Endothelial cell of umbilical vein (primary cell): ENCODE measurements at places on chromosomes 13 and 19. TPM values are rescaled to one million over a fixed set of nuclear protein-coding genes. Genes with fewer than 3 reads are reported as not detected.

- no peak overlapping the region for H3K27ac ChIP-seq
- DNase-seq, result no peak
- H3K27me3 ChIP-seq, result no peaks in the 10 kb centered on the region
- no peaks in the 10 kb centered on the region for H3K4me1 ChIP-seq
- H3K4me3 ChIP-seq, result no peak overlapping the region
- no peaks in the 10 kb centered on the region for H3K36me3 ChIP-seq
Measured at GRCh38 chr13:26343816-26344215, 89.9 kb downstream of the CDK8 start.

FBXO46 gene
- 18.3 and 21.2 TPM in 2 replicates for total RNA-seq

DNA sequence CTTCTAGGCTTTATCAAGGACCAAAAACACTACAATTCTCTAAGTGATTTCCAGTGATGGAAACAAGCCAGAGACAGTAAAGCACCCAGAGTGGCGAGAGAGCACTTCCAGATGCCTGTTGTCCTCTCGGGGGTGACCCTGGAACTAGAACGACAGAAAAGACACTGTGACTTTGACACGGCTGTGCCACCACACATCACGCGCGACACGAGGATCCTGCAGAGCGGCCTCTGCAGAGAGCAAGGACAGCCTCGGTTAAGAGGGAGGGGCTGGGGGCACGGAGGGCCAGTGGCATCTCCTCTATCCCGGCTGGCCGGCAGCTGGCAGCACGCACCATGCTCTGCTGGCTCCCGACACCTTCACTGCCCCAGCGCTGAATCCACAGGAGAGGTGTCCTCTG is 42.3 kb downstream of the SUGP2 start:
- peaks cover 15% of the 10 kb centered on the region for H3K36me3 ChIP-seq
- no peak overlapping the region for H3K27ac ChIP-seq
- no peak for DNase-seq
- no peaks in the 10 kb centered on the region for H3K27me3 ChIP-seq
- peaks cover 5% of the 10 kb centered on the region for H3K4me1 ChIP-seq

DNA sequence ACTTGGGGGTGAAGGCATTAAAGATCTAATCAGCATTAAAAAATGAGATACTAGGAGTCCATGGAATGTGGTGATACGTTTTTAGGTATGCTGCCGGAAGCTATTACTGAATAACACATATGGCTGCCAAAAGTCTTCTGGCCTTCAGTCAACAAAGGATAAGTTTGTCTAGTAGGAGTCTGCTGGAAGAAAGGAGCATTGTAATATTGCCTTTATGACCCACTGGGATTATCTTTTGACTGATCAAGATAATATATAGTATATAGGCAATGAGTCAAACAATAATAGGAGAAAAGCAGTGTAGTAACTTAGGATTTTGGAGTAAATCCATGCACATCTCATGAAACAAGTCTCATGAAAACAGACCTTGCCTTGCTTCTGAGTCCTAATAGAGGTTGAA is 295.4 kb downstream of the SLITRK6 start:
- no peak overlapping the region for H3K4me3 ChIP-seq
- H3K27ac ChIP-seq, result no peak overlapping the region
- no peaks in the 10 kb centered on the region for H3K27me3 ChIP-seq
- no peaks in the 10 kb centered on the region for H3K4me1 ChIP-seq

RB1 gene
- 34.8 and 41.2 TPM in 2 replicates for total RNA-seq

FFAR3 gene
- total RNA-seq, result not detected in 2 replicates

DNA sequence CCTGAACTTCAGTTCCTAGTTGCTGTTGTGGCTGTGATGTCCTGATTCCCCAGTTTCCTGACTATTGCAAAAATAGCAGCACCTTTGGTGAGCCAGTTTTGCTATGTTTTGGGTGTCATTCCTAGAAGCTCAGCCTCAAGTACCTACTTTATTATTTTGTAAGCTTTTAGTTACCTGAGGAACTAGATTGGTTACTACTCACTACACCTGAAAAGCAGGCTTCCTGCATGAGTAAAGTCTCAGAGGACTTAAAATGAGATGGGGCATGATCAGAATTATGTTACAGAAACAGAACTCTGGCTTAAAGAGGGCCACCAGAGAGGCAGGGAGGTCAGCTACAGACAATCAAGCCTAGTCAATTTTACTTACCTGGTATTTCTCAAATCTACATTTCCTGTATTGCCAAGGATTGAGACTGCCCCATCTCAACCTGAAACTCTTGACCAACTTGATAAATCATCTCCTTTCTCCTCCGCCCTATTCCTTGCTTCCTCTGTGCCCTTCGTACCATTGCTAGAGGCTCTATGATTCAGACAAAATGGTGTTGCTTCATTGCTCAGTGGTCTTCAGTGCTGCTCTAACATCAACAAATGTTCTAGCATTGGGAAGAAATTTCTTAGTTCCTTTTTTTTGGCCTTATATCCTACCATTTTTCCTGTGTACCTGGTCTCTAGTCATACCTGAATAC is 58.9 kb downstream of the RAP2A start:
- H3K4me1 ChIP-seq, result peaks cover 3% of the 10 kb centered on the region
- H3K27ac ChIP-seq, result no peak overlapping the region
- DNase-seq, result no peak
- H3K36me3 ChIP-seq, result no peaks in the 10 kb centered on the region
- H3K27me3 ChIP-seq, result no peaks in the 10 kb centered on the region

DNA sequence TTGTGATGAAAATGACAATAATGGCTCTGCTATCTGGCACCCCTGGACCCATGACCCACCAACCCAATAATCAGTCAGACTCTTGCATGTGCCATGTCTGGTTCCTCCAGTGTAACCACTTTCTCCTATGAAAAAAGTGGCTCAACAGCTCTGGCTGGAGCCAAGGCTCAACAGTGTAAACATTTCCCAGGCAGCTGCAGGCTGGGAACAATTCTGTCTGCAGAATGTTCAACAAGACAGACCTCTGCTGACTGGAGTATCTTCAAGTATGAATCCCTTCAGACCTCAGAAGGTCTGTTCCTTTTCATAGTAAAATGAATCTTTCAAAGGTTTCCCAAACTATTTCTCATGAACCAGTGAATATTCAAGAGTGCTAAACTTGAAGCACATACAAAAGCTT is 410.1 kb upstream of the HTR2A start:
- H3K4me1 ChIP-seq, result no peaks in the 10 kb centered on the region
- H3K27me3 ChIP-seq, result no peaks in the 10 kb centered on the region
- H3K36me3 ChIP-seq, result no peaks in the 10 kb centered on the region
- H3K27ac ChIP-seq, result no peak overlapping the region

DNA sequence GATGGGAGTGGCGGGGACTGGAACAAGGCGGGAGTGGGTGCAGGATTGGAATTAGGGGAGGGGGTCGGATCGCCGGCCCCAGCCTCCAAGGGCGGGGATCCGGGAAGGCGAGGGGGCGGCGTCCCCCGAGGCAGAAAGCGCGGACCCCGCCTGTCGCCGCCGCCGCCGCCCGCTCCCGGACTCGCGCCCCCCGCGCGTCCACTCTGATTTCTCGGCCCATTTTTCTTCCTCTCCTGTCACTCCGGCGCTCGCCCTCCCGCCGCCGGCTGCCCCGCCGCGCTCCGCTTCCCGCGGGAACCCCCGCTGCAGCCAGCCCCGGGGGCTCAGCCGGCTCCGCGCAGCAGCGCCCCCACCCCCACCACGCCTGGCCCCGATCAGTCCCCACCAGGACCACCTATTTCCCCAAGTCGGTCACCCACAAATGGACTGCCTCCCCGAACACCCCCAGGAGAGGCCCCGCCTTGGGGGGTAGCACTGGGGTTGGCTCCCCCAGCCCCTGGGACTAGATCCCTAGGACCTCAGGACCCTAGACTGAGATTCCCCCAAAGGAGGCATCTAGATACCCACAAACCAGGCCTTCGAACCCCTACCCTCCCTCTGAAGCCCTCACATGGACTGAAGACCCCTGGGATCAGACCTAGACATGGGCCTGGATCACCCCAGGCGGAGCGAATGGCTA is 12.6 kb upstream of the ERFL start:
- H3K27ac ChIP-seq, result no peak overlapping the region
- no peaks in the 10 kb centered on the region for H3K36me3 ChIP-seq
- H3K27me3 ChIP-seq, result peaks cover 21% of the 10 kb centered on the region
- H3K4me3 ChIP-seq, result peak overlapping the region; percentile 23
